Retinal pigment epithelial cell (primary cell): ENCODE measurements at places on chromosomes 12 and 14.

GRCh38 chr14:89373185-89373584 is 43.8 kb downstream of the FOXN3 start:
- no peak for DNase-seq

DNA sequence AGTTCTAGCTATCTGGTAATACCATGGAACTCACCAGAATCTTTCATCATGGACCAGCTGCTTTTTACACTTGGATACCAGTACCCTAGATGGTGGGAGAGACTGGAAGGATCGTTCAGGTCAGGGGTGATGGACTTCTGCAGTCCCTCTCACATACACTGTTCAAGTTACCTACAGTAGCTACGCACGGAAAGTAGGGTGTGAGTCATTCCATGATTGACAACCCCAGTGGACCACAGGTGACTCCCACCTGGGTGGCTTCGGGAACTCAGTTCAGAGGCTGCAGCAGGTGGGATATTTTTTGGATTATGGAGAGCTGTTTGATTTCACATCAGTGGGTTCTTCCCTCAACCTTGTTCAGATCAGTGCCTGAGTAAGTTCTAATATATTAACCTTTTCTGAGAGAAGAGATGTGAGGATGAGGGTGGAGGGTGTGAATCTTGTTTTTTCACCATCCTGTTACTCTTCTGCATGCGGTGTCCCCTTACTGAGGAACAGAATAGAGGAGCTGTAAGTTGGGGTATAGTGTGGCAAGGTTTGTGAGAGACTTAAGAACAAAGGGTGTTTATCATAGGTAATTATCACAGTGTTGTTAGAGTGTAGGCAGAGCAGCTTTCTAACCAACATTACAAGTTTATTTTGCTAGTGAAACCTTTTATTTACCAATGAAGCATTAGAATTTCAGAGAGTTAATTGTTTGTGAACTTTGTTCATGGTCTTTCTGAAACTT is 39.6 kb downstream of the PRKCH start:
- no peak for DNase-seq

GRCh38 chr12:62744551-62744950 is 190.4 kb downstream of the PPM1H start:
- DNase-seq = no peak

DNA sequence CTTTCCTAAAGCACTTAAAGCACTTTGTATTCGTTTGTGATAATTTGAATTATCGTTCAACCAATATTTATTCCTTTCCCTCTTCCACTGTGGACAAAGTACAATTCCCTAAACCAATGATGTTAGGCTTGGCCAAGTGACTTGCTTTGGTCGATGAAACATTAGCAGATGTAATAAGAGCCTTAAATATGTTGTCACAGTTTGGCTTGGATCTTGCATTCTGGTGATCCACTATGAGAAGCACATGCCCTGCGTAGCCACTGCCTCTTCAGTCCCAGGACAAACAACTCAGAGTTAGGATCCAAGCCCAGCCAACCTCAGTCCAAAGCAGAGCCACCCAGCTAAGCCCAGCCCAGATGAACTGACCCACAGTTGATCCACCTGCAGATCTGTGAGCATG is 8.4 kb upstream of the C12orf75 start:
- no peak for DNase-seq

GRCh38 chr12:72207486-72208409 is 64.4 kb upstream of the TRHDE start:
- no peak for DNase-seq

DNA sequence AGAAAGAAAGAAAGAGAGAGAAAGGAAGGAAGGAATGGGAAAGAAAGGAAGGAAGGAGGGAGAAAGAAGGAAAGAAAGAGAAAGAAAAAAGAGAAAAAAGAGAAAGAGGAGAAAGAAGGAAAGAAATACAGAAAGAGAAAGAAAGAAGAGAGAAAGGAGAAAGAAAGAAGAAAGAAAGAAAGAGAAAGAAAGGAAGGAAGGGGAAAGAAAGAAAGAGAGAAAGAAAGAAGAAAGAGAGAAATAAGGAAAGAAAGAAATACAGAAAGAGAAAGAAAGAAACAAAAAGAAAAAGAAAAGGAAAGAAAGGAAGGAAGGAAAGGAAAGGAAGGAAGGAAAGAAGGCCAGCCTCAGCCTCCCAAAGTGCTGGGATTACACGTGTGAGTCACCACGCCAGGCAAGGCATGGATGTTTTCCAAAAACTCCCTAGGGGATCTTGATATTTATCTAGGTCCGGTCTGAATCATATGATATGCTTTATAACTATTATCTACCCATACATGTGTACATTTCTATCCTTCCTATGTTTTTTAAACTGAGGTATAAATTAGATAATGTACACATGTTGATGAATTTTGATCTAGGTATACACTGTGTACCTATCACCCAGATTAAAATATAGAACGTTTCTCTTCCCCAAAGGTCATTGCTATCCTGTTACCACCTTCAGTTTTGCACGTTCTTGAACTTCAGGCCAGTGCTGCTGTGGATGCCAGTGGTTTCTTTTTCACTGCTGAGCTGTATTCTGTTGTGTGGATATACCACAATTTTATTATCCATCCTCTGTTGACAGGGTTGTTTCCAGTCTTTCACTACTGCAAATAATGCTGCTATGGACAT is 177.9 kb downstream of the RBM19 start:
- DNase-seq = no peak

- DNase-seq = peak; percentile 69
Measured at GRCh38 chr12:64461634-64462414, 9.9 kb downstream of the TBK1 start.

DNA sequence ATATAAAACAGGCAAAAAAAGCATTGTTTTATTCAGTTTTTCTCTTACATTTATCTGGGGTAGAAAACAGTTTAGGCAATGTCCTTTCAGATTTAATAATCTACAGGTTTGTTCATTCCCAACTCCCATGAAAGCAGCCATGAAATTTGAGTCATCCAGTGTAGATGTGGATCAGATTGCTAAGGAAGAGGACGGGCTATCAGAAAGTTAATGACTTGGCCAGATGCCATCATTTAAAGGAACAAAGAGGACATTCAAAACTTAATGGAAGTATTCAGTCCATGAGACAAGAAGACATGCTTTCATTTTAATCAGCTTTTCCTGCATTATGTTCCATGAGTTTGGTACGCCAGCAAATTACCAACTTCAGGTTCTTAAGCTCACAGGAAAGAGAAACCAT is 31.1 kb upstream of the POC1B start:
- peak; percentile 74 for DNase-seq

DNA sequence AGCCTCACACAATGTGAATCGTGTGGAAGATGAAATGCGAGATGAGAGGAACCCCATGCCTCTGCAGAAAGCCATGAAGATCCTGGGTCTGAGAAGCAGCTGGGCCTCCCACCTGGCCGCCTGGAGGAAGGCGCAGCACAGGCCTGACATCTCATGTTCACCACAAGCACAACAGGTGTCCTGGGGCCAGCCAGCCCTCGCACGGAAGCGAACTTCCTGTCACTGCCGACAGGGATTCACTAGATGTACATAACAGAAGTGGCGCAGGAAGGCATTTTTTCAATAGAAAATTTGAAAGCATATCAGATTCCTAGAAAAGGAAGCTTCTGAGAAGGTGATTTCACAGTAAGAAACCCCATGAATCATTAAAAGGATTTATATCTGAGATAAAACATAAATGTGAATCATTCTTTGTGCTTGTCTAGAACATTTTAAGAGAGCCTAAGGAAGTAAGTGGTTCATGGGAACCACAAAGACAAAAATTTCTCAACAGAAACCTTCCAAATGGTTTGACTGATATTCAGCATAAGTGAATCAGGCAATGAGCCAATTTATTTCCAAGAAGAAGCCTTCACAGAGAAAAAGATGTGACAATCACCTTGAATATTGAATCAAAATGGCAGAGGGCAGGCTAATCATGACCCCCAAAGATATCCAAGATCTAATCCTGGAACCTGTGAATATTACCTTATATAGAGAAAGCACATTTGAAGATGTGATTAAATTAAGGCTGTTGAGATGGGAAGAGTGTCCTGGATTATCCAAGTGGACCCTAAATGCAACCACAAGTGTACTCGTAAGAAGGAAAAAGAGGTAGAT is 311.9 kb downstream of the DUSP6 start:
- no peak for DNase-seq

DNA sequence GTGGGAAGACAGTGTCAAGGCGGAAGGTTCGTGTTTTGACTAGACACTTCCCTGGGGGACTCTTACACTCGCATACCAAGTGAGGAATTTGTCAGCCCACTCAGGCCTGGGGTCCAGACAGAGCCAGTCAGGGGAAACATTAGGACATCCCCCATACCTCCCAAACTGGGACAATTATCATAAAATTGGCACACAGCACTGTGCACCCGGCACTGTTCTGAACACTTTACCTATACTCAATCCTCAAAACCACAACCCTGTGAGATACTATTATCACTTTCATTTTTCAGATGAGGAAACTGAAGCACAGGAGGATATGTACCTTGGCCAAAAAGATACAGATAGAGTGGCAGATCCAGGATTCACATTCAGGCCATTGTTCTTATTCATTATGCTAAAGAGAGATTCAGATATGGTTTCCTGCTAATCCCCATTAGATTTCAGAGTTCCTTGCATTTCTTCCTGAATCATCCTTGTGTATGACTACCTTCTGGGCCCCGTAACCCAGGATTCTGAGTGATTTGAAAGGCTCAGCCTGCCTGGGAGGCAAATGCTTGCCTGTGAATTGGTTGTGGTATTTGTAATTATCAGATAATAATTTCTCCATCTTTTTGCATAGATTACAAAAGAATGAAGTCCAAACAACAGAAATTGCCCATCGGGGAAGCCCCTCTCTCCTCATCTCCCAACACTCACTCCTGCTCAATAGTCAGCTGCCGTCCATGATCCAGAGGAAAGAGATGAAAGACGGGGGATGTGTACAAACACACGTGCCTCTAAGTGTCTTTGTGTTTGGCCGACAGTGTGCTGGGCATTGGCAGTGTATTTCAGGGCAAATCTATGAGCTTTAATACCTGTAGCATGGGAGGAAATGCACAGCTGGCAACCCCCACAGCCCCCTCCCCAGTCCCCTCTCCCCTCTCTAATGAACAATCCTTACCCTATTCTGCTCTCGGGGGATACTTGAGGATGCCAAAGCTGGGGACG is 4.6 kb downstream of the TAC3 start:
- DNase-seq = no peak

- DNase-seq = no peak
Measured at GRCh38 chr12:4193821-4194220, 79.7 kb upstream of the CCND2 start.

- DNase-seq = no peak
Measured at GRCh38 chr14:45181806-45182205, 46.1 kb downstream of the FANCM start.

DNA sequence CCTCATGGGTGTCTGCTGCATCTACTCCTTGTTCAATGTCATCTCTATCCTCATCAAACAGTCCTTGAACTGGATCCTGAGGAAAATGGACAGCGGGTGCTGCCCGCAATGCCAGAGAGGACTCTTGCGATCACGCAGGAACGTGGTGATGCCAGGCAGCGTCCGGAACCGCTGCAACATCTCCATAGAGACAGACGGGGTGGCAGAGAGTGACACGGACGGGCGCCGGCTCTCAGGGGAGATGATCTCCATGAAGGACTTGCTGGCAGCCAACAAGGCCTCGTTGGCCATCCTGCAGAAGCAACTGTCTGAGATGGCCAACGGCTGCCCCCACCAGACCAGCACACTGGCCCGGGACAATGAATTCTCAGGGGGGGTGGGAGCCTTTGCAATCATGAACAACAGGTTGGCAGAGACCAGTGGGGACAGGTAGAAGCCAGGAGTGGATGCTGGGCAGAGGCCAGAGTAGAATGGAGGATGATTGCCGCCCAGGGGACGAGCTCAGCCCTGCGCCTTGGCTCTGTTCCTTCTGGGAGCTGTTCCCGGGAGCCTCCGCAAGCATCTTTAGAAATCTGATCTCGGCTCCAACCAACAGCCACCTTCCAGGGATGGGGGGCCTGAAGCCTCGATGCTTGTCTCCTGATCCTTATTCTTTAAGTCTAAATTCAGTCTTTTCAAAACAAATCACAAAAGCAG is 71.6 kb upstream of the PSMC1 start:
- DNase-seq = no peak

- no peak for DNase-seq
Measured at GRCh38 chr12:70553391-70553859, 83.8 kb downstream of the PTPRB start.

DNA sequence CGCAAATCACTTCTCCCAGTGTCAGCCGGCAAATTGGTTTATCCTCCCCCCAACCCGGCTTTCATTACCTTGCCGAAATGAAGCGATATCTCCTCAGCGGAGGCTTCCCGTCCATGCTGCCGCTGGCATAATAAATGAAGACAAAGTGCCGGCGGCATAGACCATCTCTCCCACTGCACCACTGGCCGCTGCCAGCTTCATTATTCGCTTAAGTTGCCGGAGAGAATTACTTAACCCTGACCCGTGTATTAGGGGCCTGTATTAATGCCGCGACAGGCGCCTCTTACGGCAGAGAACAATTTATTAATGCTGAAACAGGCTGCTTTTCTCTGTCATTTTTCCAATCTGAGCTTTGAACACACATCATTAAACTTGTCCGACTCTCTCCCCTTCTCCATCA is 17.5 kb upstream of the GPATCH2L start:
- no peak for DNase-seq

DNA sequence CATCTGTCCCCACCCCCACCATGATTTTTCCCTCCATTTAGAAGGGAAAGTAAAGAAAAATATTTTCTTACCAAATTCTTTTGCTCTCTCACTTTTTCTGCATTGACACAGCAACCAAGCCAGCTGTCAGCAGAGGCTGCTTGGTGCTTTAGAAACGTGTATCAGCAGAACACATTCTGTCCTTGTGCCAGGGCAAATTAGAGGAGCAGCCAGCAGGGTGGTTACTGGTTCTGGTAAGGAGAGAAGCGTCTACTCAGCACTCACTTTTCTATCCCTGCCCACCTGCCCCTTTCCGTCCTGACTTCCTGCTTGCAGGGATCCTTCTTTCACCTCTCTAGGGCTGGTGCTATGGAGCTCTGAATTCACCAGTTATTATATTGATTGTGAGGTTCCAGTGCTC is 327.5 kb upstream of the PDE3A start:
- DNase-seq = no peak

DNA sequence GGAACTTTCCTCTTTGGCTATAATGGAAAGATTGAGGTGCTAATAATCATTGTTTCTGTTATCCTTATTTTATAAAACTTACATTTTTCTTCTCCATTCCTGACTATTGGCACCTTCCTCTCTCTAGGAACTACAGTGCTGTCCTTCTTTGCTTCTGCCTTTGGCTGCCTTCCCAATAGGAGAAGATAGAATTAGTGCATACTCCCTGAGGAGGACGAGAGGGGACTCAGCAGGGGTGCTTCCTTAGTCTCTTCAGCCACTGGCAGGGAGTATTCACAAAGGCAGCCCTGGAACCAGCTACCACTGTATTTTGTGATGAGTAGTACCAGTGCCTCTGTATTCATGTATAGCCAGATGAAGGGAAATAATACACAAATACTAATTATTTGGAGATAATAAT is 208.5 kb downstream of the FOXG1 start:
- no peak for DNase-seq

- DNase-seq = no peak
Measured at GRCh38 chr12:53052419-53053217, 2.8 kb downstream of the TNS2 start.

DNA sequence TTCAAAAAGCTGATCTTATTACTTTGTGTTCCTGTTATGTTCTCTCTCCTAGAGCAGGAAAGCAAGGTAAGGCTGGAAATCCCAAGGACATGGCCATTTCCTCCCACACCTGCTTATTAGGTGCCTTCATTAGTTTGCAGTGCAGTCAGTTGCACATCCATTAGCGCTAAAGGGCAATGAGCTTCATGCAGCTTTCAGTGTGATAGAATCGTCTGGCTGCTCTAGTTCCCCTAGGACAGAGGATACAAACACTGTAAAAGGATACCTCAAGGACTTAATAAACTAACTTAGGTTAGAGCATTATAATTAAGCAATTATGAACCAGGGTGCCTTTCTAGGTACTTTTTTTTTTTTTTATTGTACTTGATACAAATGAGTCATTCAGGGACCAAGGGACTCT is 21.1 kb downstream of the TMEM117 start:
- DNase-seq = no peak
